H7 (cell line): ENCODE measurements at places on chromosomes 2 and 18. TPM values are rescaled to one million over a fixed set of nuclear protein-coding genes. Genes with fewer than 3 reads are reported as not detected.

The TEKT4 gene
- total RNA-seq = not detected in 2 replicates

The CELF4 gene
- 2.9 and 3.7 TPM in 2 replicates for total RNA-seq

The KIF5C gene
- total RNA-seq = 24.0 and 38.2 TPM in 2 replicates

The TMEM247 gene
- total RNA-seq = not detected in 2 replicates

The GNLY gene
- total RNA-seq = not detected in 2 replicates

The GALNT13 gene
- 7.1 and 8.7 TPM in 2 replicates for total RNA-seq

The B4GALT6 gene
- total RNA-seq = 15.3 and 25.4 TPM in 2 replicates

The GAL3ST2 gene
- total RNA-seq = 0.14 TPM in 1 of 2 replicates, not detected in the other

The RMDN2 gene
- total RNA-seq = 1.4 and 1.8 TPM in 2 replicates

The SP5 gene
- 7.0 and 10.1 TPM in 2 replicates for total RNA-seq

The CYP27A1 gene
- 14.3 and 15.4 TPM in 2 replicates for total RNA-seq

The SPC25 gene
- 11.9 and 13.9 TPM in 2 replicates for total RNA-seq

The LRATD1 gene
- total RNA-seq = 1.1 and 1.3 TPM in 2 replicates

DNA sequence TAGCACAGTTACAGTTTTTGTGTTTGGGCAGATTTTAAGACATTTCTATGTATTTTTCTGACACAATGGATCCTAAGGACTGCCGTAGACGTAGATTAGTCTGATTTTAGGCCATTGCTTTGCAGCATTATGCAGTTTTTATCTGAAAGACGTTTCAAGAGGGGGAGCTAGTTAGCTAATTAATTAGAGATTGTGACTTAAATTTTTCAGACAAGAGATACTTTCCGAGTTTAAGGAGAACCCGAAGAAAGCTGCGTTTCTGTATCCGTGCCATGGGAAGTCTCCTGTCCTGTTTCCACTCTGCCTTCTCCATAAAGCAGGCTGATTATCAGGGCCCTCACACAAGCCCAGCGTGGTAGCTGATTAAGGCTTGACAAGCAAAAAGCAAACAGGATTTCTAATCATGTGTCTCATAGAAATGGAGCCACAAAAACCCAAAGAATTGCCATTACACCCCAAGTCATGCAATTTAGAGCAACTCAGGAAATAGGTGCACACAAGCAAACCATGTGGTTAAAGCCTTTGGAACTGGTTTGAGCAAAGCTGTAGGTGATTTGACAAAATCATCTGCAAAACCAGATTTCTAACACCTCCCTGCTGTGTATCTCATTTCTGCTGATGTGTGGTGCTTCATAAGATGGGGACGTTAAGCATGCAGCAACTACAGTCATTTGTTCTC is 808.1 kb downstream of the RNF144A start:
- DNase-seq = no peak

DNA sequence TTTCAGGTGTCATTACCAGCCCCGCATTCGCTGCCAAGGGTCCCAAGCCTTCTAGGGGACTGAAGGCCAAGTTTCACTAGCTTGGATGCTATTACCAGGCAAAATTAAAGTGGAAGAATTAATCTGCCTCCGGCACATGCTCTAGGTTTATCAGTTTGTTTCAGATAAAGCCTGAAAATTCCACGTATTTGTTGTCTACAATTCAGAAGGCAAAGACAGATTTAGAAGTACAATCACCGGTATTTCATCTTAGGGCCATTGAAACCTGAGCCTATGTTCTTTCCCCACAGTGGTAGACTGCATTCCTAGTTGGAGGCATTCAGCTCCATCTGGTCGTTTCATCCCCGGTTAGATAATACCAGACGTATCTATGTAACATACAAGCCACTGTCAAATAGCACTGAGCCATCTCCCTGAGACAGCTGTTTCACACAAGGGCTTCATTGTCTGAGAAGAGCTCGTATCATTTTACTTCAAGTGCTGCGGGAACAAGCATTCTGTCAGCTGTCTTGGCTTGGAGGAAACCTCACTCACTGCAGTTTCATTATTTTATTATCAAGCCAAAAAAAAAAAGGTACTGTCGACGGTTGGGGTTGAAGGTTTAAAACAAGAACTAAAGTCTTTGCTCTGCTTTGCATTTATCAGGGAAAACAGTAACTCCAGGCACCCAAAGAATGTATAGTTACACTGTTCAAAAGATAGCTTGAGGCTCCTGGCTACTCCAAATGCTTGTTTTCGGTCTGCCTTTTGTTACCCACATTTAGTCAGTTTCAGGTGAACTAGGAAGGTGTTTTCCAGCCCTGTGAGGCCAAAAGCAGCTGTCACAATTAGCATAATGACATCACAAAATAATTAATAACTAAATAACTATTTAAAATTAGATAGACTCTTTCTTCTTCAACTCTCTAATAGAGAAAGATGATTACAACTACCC is 76.7 kb downstream of the TGIF1 start:
- DNase-seq = peak; percentile 27

- DNase-seq = no peak
Measured at GRCh38 chr2:165989851-165990250, 36.3 kb upstream of the TTC21B start.

DNA sequence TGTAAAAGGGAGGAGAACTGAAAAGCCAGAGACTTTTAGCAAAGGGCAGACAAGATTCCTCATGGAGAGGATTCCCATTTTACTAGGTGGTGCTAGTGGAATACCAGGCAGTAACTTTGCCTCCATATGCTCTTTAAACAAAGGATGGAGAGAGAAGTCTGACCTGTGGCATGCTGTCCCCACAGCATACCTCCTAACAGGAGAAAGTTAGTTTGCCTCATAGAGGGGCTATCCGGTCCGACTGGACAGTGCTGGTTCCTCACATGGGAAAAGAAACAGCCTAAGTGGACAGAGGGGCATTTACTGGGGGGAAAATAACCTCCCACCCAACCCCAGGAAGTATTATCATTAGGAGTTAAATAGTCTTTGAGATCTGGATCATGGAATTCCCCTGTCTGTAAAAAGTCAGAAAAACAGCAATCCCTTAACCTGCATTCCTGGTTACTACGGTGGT is 31.6 kb upstream of the GMCL1 start:
- no peak for DNase-seq

DNA sequence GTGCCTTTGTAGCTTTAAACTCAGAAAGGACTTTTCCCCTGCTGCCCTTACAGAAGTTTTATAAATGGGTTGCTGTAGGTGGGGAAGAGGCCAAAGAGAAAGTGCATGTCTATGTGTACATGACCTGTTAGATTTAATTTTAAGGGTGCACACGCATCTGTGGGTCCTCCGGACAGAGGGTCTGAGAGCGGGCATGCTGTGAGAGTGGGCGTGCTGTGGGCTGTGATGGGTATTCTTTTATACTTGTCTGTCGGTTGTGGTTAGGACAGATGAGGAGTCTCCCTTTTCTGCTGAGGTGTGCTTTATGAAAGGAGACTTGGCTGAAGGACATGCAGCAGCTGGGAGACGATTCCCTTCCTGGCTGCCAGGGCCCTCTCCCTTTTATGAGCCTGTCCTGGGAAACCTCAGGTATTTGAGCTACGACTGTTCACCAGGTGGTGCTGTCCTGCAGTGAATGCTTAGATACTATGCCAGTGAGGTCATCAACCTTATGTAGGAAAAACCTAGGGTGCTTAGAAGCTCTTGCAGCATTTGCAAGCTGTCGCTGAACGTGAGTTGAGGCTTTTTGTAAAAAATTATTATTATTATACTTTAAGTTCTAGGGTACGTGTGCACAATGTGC is 67.5 kb downstream of the TANC1 start:
- peak; percentile 71 for DNase-seq

DNA sequence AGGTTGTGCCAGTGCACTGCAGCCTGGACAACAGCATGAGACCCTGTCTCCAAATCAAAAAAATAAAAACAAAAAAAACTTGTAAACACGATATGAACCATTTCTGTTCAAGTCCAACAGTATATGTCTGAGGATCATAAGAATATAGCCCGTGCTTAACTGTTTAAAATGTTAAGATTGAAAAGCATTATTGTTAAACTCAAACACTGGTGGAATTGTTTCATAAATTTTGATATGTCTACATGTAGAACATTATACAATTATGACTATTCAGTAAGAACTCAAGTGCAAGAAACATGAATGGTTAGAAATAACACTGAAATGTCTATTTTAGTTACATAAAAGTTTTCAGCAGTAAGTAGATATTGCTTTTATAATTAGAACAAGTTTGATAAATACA is 29.7 kb downstream of the PPIG start:
- no peak for DNase-seq

GRCh38 chr18:54828281-54828881 is at the start of gene RAB27B:
TSS of gene RAB27B (plus strand) at chr18:54828477. CDS start at chr18:54877586, 49,109 bp downstream.
- DNase-seq = peak; percentile 76

DNA sequence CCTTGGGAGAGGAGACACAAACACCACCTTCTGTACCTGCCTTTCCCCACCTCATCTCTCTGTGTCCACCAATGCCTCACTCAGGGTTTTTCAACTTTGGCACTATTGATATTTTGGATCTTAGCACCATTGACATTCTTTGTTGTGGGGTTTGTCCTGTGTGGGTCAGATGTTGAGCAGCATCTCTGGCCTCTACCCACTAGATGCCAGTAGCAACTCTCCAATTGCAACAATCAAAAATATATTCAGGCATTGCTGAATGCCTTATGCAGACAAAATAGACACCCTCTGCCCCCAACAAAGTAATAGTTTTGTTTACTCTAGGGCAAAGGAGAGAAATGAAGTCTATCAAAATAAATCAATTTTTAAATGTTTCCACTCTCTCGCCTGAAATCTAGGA is 1384.3 kb upstream of the NXPH2 start:
- no peak for DNase-seq

DNA sequence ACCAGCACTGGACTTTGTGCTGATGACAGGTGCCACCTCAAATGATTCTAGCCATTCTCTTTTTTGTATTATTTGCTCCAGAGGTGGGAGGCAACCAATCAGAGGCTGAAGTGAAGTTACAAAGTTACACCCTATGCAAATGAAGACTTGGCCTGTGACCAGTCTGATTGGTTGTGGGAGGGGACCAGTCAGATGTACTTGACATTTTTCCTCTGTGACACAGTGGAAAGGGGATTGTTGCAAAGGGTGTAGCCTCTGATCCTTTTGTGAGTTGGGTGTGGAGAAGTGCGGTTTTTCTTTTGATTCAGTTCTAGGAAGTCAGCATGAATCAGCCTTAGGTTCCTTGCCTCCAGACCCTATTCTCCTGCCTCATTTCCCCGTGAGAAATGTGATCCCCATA is 244.0 kb downstream of the ARL6IP6 start:
- DNase-seq = no peak

GRCh38 chr2:74471332-74472065 is 981 bp downstream of the MRPL53 start:
- DNase-seq = no peak

- DNase-seq = no peak
Measured at GRCh38 chr2:65870826-65871225, 438.4 kb upstream of the SPRED2 start.

DNA sequence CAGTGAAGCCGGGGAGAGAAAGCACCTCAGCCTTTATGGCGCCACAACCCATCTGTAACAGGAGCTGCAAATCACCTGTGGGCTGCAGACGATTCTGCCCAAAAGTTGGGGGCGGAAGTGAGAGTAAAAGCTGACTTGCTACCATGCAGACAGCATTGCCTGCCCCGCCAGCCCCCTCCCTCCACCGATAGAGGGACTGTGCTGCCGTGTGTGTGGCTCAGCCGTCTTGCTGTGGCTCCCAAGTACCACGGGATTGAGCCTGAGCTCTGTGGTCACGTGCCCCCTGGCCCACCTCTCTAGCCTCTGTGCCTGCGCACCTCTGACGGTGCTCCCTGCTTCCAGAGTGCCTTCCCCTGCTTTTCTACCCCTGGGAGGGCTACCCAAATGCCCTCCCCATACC is 79.6 kb downstream of the GLI2 start:
- no peak for DNase-seq

DNA sequence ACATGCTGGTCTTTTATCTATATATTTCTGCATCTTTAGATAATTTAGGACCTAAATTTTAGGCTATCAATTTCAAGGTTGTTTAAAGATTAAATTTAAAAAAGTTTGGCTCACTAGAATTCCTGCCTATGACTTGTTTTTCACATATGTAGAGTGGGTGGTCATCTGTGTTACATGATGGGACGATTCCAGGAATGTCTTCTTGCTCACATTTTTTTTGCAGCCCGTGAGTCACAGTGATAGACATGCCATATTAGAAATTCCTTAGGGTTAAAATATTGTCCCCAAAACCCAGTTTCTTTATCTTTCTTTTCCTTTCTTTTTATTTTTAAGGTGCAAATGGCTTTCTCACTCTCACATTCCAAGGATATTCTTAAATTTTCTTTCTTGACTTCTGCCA is 652.0 kb downstream of the PLCL1 start:
- DNase-seq = no peak

DNA sequence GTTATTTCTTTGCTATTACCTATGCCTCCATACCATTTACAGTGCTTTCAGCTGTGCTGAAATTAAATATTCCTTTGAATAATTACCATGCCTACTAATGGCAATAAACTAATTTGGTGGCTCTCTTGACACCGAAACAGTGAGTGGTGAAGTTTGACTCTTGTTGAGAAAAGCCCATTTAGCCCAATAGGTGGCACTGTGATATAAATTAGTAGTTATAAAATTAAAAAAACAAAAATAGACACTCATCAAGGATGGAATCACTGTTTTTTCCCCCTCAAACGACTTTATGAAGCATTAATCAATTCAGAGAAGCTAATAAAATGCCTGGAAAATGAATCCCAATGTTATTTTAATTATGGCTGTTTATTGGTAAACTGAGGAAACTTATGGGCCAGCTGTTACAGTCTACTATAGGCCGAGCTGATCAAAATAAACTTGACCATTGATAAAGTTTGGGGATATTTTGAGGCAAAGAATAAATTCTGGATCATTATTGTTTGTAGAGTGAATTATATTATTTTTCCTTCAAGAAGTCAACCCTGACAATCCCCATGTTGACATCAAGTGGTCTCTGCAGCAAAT is 339.6 kb downstream of the TRIB2 start:
- no peak for DNase-seq

GRCh38 chr2:6782517-6783237 is 83.0 kb downstream of the CMPK2 start:
- DNase-seq = no peak

GRCh38 chr2:30232801-30233130 is 1.4 kb downstream of the LBH start:
- no peak for DNase-seq

- no peak for DNase-seq
Measured at GRCh38 chr18:79645291-79645983, 34.2 kb upstream of the CTDP1 start.
